ENCODE measurements at places on chromosomes 16 and 17.

GRCh38 chr16:14309001-14309886 is 238.1 kb downstream of the MRTFB start:
- DNase-seq, result peak; percentile 2

DNA sequence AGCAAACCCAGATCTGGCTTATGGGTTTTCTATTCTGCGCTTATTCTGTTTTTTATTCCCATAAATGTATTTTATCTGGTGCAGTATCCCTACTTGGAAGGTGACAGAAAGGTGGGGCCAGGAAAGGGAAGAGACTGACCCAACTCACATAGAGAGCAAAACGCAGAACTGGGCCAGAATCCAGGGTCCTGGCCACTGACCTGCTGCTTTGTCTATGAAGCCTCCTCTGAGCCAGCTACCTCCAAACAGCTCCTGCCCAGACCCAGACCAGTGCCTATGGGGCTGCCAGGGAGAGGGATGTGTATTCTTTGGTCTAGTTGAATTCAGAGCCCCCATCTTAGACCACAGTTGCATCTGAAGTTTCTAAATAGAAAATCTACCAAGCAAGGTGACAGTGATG is 36.4 kb upstream of the CES5A start:
- no peak for DNase-seq

GRCh38 chr16:52099382-52099781 is 447.6 kb downstream of the TOX3 start:
- DNase-seq, result no peak

- no peak for DNase-seq
Observed at GRCh38 chr17:73748508-73748907, 104.3 kb upstream of the SDK2 start.

- DNase-seq, result no peak
Observed at GRCh38 chr17:68507576-68507975, 4.7 kb upstream of the PRKAR1A start.

GRCh38 chr16:81008505-81008789 is 1.4 kb downstream of the CENPN start:
- DNase-seq, result no peak

- no peak for DNase-seq
Observed at GRCh38 chr17:35560703-35561102, at the start of gene SLFN14. TSS of gene SLFN14 (minus strand) at chr17:35560819. CDS start at chr17:35558062, 2,757 bp downstream.

GRCh38 chr17:44203731-44204440 is 4.2 kb upstream of the ATXN7L3 start:
- DNase-seq, result peak; percentile 24

- DNase-seq, result no peak
Observed at GRCh38 chr17:69725146-69725545, 310.6 kb downstream of the MAP2K6 start.

GRCh38 chr17:74987909-74988711 is 678 bp downstream of the CDR2L start:
- DNase-seq, result peak; percentile 9

DNA sequence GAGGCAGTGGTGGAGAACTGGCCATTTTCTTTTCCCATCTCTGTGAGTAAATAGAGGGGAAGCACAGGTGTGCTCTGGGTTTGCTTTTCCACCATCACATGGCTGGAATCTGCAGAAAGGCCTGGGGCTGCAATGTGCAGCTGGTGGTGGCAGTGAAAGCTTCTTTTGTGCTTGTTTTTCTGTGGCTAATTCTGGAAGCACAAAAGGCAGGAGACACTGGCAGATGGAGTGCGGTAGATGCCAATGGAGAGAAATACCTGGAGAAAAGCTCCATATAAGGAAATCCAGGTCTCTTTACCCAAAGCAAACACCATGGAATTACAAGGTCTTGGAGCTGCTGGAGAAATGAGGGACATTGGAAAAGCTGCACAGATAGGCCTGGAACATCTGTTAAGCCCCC is 146.9 kb downstream of the HAPSTR1 start:
- no peak for DNase-seq

DNA sequence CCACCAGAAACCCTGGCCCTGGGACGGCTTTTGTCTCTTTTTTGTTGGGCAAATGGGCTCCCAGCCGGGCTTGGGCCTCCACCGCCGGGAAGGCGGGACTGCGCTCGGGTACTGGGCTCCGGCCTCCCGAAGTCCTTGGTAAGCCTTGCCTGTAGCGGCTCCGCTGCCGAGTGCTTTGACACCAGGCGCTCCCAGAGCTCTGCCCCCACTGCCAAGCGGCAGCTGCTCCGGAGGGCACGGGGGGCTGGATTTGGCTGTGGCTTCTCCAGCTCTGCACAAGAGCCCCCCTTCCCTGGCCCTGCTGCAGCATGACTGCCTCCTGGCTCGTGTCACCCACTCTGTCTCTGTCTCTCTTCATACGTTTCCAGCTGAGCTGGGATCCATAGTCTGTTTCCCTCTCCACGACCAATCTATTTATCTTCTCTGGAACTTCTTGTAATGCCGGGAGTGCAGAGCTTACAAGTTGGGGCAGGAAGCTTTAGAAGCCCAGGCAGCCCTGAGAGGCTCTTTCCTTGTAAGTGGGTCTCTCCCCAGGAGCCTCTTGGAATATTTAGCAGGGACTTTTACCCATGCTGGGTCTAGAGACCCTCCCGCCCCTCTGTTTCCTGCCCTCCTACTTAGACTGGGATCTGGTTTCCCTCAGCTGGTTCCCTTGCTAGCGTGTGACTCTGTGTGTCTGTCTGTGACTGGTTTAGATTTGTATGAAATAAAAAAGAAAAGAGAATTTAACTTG is 246.9 kb upstream of the GSE1 start:
- no peak for DNase-seq

DNA sequence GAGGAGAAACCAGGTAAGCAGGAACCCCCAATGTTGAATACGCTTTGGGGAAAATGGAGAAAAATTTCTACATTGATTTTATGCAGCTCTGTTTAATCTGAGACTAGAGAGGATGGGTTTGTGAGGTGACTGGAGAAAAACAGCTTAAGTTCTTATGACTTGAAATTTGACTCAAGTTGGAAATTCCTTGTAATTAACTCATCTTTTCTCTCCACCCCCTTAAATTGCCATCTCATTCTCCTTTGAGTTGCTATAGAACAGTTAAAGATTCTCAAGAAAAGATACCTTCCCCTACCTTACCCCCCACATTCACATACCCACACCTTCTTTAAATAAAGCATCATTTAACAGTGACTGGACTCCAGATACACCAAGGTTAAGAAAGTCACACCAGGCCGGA is 24.2 kb downstream of the ZNRF1 start:
- no peak for DNase-seq

DNA sequence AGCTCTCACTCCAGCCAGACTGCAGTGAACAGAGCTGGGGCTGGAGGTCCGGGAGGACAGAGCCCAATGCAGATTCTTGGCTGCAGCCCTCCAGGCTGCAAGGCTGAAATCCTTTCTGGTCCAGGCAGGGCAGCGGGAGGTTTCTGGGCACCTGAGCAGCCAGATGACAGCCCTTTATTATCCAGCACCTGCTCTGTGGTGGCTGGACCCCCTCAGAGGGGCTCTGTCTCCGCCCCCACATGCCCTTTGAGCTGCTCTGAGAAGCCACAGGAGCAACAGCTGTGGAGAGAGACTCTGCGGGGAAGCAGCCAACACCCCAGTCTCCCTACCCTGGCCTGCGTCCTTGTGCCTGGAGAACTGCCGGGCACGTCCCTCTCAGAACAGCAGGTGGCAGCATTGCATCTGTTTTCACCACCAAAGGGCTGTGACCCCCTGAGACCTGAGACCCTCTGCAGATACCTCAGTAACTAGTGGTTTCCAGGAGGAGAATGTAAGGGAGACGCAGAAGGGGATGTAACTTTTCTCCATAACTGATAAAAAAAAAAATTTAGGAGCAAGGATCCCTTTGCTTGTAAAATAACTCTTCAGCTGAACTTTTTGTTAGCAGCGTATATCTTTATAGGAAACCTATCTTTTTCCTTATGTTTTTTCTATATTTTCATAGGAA is 3.7 kb upstream of the CNP start:
- DNase-seq, result peak; percentile 59

- no peak for DNase-seq
Observed at GRCh38 chr17:7916808-7917207, 719 bp upstream of the RNF227 start.

DNA sequence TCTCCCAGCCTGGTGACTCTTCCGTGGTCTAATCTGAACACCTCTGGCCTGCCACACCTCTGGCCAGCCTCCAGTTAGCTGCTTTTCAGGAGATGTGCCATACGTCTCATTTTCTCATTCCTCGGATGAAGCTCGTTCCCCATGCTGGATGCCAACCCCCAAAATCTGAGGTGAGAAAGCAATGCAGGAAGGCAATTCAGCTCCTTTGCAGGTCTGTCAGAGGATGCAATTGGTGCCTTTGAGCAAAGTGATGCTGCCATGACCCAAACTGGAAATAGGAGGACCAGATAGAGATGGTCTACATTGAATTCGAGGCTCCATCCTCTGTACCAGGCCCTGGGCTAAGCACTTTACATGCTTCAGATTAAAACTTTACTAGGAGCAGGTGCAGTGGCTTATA is 11.0 kb upstream of the CUEDC1 start:
- no peak for DNase-seq

GRCh38 chr16:82715160-82715559 is 88.4 kb downstream of the CDH13 start:
- no peak for DNase-seq

GRCh38 chr16:87953308-87954215 is 2.3 kb downstream of the BANP start:
- no peak for DNase-seq

GRCh38 chr17:66682283-66682682 is 152.6 kb upstream of the CACNG5 start:
- no peak for DNase-seq

GRCh38 chr16:28983644-28984043 is 1.2 kb upstream of the LAT start:
- no peak for DNase-seq

DNA sequence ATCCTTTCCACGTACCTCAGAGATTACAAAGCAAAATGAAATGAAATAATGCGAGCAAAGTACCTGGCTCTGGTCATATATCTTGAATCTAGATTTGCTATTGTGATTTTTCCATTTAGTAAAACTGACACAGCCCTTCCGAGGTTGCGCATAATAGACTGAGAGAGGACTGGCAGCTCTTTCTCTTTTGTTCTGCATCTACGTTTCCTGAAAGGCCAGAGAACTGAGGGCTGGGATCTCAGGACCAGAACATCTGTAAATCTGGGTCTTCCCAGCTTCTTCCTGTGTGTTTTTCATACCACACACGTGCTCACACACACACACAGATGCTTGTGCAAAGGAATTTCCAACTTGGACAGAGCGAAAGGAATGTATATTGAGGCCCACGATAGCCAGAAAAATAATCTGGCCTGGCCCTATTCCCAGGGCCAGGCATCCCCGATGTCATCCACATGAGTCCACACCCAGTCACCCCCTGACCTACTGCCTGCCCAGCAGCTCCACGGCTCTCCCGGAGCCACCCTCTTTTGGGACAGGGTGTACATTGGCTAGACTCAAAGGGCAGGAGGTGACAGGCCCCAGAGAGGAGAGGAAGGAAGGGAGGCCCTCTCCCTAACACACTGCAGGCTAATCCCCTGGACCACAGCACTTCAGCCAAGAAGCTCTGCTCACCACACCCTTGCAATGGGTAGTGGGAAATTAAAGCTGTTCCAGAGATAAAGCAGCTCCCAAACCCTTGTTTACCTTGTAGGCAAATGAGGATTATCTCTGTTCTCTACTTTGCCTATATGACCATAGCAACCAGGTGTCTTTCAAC is 41.8 kb downstream of the NOL11 start:
- DNase-seq, result no peak

- DNase-seq, result no peak
Observed at GRCh38 chr17:37221865-37222264, 153.9 kb upstream of the C17orf78 start.

GRCh38 chr17:63534078-63534570 is 11.0 kb downstream of the KCNH6 start:
- no peak for DNase-seq

GRCh38 chr16:47571049-47571448 is 109.9 kb downstream of the PHKB start:
- no peak for DNase-seq

- DNase-seq, result no peak
Observed at GRCh38 chr16:84271866-84272265, 22.8 kb upstream of the WFDC1 start.

DNA sequence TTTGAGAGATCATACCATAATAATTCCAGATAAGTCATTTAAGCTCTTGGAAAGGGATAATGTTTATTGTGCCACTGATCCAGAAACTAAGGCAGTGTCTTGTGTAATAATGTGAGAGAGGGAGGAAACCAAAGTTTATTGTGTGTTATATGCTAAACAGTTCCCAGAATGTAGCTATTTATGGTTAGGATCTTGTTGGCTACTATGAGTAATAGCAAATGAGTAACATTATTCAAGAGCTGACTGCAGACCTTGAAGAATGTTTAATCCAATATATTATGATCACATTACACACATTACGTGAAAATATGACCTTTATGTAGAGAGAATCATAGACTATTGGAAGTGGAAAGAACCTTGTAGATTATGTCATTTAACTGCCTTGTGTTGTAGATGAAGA is 139.5 kb downstream of the BCAS3 start:
- no peak for DNase-seq

DNA sequence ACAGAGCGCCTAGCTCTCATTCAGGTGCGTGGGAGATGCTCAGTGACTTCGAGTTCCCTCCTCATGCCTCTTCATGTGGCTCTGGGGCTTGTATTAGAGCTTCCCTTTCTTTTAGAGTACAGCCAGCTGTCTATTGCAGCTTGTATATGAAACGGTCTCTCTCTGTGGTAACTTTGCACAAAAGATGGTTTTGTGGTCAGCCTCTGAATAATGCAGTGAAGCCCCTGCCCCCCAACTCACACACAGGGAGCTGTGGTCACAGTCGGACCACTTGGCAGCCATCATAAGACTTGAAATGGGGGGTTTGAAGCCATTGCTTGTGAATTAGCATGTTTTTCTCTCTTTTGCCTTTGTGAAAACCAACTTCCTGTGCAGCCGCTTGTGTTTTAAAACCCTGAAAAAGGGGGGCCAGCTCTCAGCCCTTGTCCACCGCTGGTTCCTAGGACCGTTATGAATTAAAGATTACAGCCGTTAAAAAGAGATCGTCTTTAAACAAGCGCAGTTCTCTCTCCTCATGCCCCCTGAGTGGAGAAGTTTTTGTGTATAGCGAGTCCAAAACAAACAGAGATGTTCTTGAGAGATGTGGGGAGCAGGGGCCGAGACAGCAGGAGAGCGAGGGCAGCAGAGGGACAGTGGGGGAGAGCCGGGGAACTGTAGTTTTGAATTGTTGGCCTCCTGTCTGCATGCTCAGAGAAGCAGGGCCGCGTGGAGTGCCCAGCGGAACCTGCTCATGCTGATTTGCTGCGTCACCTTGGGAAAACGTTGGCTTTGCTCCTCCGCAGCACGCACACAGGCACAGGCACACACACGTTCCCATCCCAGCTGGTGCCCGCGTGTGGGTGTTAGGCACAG is 199.0 kb downstream of the MSI2 start:
- peak; percentile 15 for DNase-seq

- no peak for DNase-seq
Observed at GRCh38 chr16:57704011-57704904, 9.7 kb downstream of the DRC7 start.

Measured in stimulated activated naive CD4-positive, alpha-beta T cell treated with Interleukin-2 at 50 U/mL for 16 hours (primary cell).